ENCODE measurements at places on chromosomes 5 and 9.

GRCh38 chr5:122431298-122431697 is 119.3 kb downstream of the SNCAIP start:
- DNase-seq, result no peak

DNA sequence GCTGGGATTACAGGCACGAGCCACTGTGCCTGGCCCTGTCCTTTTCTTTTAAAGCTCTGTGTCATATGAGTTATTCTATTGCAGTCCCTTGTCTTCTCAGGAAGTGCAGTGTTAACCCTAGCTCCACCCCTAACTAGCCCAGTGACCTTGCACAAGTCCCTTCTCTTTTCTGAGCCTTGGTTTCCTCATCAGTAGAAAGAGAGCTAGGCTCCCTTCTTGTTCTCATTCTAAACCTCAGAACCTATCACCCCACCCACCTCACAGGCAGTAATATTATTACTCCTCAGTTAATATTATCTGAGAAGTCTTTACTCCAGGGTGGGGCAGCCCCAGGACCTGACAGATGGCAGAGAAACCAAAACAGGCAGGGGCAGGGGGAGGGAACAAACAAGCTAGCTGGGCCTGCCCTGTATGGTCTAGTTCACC is 7.2 kb downstream of the CYFIP2 start:
- no peak for DNase-seq

GRCh38 chr9:137317718-137318511 is 15.8 kb upstream of the NRARP start:
- DNase-seq, result no peak

- DNase-seq, result no peak
Measured at GRCh38 chr9:108844391-108844790, 11.4 kb downstream of the ACTL7B start.

DNA sequence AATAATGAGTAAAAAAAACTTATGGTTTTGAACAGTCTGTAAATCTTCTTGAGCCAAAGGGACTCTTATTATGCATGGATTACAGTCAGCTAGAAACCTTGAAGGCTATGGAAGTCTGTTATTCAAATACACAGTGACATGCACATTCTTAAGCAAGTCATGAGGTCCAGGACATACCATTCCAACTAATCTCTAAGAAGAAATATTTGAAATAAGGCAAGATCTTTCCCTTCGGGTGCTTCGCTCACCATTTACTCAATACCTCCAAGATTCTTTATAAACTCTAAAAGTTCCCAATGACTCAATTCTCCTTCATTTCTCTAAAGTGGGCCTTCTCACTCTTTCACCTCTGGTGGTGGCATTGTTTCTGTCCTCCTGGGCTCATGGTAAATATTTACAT is 811.0 kb downstream of the NR2F1-AS1 start:
- no peak for DNase-seq

DNA sequence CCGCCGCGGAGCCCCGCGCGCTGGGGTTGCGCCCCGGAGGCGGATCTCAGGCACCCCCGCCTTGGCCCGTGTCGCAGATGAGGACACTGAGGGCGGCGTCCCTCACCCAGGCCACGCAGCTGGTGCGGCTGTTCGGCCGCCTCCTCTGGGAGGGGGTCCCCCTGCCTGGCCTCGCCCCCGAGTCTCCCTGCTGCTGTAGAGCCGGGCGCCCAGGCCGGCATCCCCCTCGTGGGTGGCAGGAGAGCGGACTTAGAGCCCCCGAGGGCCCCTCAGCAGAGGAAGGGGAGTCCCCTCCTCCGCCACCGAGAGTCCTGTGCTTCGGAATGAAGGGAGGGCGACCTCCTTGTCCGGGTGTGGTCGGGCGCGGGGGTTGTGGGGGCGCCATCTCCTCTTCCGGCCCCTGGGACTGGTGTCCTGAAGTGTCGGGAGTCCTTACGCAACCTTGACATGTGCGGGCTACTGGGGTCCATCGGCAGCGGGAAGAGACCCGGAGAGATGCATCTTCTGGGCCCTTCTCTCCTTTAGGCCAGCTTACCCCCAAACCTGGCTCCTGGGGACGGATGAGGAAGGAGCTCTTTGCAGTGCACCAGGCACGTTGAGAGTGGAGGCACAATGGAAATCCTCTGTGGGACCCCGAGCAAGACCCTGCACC is 11.7 kb upstream of the EXOSC2 start:
- DNase-seq, result no peak
